ENCODE measurements at places on chromosomes 12 and 14. TPM values are rescaled to one million over a fixed set of nuclear protein-coding genes. Genes with fewer than 3 reads are reported as not detected.
A peak's percentile ranks its signal among the peaks of the same experiment; 100 is the strongest.

- ATAC-seq = no peak
These were observed 169.5 kb downstream of the ANO4 start for GRCh38 chr12:100964028-100964427.

- ATAC-seq = no peak
These were observed 62.6 kb downstream of the FAR2 start for GRCh38 chr12:29211696-29212095.

GRCh38 chr12:56718149-56718548 lies 7.0 kb downstream of the NACA start:
- no peak for ATAC-seq

GRCh38 chr12:128178966-128179365 lies 88.0 kb upstream of the TMEM132C start:
- ATAC-seq = no peak

- ATAC-seq = no peak
These were observed 263.0 kb downstream of the NEDD1 start for GRCh38 chr12:97169889-97170567.

DNA sequence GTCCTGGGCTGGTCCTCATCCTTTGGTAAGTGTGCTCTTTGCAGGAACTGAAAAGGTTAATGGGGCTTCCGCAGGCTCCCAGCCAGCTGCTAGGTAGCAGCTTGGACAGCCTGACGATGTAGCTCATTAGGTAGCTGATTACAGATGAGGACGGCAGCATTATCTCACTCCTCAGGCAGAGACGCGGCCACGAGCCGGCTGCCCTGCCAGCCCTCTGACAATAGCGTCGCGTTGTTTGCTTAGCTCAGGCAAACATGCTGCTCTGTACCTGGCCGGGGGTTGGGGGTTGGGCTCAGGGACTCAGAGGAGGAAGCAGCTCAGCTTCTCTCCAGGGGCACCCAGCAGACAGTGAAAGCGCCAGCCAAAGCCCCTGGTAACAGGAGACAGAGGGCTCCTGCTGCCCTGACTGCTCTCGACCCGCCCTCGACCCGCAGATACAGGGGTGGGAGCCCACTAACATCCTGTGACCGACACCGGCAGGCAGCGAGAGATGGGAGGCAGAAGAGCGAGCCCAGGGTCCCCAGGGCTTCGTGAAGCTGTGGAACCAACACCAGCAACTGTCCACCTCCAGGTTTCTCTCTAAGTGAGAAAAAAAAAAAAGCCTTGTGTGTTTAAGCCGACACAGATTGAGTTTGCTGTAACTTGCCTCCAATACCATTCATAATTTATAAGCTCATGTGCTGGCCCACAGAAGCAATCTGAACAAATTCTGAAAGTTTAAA lies 53.4 kb upstream of the DLK1 start:
- ATAC-seq = no peak

DNA sequence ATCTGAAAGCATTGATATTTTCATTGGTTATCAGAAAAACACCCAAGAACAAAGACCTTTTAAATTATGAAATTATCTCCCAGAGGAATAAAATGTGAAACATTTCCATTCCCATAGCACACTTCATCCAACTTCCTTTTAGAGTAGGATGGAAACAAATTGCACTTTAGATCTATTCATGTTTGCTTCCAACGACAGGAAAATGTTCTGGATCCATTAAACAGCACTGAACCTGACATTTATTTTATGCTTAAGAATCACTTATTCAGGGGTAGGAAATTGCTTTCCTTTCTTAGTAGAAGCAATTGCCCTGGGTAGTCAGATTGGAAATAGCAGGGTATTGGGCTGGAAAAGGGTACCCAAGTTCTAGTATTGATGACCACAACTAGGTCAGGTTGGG lies 28.8 kb upstream of the PTGDR start:
- no peak for ATAC-seq

- no peak for ATAC-seq
These were observed 49.1 kb downstream of the R3HDM2 start for GRCh38 chr12:57381693-57382220.

DNA sequence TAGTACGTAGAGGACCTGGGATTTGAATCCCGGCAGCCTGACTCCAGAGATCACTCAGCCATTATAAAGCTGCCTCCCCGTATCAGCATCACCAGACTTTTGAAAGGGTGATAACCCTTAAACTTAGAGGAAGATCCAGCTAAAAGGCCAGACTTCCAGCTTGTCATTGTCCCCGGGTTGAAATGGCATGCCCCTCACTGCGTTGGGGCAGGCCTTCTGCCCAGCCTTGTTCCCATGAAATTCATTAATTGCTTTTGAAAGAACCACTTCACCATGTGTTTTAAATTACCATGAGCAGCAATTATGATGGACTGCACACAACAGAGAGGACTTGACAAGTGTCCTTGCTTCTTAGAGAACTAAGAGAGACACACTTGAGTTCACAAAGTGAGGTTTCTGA lies 269.6 kb upstream of the CRY1 start:
- ATAC-seq = no peak

DNA sequence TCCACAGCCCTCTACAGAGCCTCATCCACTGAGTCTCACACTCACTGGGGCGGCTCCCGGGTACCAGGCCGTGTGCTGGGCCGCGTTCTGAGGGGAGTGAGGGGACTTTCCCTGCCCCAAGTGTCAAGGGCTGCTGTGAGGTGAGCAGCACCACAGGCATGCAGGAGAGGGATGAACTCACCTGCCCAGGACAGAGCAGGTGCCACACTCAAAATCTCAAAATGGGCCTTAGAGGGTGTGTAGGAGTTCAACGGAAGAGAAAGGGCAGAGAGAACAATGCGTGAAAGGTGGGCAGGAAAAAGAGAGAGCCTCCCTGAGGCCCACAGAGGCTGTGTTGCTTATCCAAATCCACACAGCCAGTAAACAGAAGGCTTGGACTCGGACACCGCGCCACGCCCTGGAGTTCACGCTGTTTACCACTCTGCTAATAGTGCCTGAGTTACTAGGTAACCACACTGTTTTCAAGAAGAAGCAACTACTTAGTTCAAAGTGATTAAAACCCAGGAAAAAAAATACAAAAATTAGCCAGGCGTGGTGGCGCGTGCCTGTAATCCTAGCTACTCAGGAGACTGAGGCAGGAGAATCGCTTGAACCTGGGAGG lies 32.7 kb downstream of the TSPAN11 start:
- ATAC-seq = peak; percentile 82

DNA sequence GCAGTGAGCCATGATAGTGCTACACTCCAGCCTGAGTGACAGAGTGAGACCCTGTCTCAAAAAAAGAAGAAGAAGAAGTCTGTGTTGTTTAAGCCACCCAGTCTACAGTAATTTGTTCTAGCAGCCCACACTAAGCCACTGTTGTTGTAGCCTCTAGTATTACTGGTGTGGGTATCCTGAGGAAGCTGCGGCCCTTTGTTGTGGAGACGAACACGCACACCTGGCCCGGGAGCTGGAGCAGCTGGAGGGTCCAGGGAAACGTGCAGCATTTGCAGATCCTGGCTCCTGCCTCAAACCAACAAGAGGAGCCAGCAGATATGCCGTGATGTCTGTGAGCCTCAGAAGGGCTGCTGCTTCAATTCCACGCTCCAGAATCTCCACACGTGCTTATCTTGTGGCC lies 65.3 kb downstream of the MAP1LC3B2 start:
- ATAC-seq = no peak

DNA sequence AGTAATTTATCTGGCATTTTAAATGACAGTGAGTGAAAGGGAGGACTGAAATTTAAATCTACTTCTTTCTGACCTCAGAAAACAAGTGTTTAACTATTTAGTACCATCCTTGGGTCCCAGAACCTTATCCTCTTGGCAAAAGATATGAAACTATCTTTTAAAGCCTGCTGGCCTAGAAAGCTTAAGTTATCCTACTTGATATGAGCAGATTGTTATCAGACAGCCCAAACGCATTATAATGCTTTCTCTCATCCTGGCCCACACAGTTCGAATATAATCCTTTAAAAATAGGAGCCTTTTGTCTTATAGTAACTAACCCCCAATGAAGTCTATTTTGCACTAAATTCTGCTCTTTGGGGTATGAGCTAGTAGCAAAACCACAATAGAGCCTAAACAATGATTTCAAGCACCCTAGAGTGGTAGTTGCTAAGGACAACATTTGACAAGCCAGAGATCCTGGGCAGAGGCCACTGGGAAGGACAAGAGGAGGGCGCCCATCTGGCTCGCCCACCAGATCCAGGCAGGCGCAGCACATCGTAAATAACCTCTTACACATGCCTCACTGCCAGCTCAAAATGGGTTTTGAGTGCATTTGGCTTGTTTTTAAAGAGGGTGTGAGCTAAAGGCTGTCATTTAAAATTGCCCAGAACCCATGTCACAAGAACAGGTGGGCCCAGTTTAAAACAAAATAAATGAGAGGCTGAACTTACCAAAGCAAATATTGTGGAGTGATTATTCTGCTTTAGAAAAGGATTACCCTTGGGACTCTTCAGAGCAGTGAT lies 37.7 kb upstream of the CRY1 start:
- ATAC-seq = peak; percentile 68

GRCh38 chr14:100888789-100889315 lies 14.7 kb downstream of the RTL1 start:
- no peak for ATAC-seq

DNA sequence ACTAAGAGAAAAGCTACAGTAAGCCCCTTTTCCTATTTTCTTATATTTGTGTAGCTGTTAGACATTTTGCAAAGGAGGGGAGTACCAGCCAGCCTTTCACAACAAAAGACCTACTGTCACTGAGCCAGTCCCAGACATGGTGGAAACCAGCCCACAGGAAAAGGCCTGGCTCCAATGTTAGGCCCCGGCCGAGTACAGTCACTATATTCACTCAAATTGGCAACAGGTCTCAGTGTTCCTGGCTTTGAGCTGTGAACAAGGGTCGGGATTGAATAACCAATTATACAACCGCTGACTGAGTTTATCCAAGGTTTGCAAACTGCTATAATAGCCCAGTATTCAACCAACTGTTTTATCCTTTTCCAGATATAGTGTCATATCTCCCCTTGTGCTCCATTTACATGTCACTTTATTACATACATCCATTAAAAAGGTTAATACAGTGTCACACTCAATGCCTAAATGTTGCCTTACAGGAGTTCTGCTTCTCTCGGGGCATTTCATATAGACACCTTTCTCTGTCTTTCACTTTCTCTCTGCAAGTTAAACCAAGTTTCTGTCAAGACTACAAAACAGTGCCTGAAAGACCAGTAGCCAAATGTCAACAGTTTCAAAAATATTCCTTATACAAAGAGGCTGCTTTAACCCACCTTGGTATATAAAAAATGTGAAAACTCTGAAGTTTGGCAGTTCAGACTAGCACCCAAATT lies 178.1 kb downstream of the SOX5 start:
- ATAC-seq = no peak

DNA sequence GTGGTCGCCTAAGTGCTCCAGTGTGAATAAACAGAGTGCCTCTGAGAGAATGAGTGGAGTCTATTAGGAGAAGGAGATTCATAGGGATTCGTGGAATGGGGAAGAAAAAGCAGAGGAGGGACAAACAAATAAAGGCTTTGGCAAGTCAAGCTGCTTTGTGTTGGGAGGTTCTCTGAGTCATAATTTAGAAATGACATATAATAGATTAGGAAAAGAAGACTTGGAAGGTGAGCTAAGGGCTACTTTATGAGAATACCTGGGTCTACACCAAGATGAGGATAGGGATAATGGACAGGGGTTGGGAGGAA lies 6.4 kb upstream of the NTN4 start:
- no peak for ATAC-seq

DNA sequence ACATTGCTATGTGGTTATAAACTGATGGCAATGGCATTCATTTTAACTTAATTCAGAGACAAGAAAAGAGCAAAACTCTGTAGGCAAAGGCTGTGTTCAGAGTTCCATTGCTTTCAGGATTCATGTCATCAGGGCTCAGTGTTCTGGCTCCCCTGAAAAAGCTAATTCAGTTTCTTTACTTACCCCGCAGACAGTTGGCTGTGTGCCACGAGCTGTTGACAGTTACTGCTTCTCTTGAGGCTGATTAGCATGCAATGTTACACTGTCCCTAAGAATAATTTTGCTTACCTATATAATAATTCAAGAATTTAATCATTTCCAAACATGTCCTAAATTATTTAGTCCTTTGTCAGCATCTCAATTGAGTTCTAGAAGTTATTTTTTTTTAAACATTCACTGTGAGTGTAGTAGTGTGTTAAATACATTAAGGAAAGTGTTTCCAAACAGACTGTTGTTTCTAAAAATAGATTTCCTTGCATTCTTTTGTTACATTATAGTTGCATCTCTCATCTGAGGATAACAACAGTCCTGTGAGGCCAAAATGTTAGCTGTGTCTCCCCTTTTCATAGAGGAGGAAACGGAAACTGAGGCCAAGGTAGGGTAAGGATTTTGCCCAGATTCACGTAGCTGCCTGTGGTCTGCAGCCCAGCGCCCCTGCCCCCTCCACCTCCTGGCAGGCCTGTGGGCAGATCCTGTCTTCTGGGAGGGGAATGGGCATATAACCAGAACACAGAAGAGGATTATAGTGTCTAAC lies 98.6 kb downstream of the PELI2 start:
- ATAC-seq = peak; percentile 62

DNA sequence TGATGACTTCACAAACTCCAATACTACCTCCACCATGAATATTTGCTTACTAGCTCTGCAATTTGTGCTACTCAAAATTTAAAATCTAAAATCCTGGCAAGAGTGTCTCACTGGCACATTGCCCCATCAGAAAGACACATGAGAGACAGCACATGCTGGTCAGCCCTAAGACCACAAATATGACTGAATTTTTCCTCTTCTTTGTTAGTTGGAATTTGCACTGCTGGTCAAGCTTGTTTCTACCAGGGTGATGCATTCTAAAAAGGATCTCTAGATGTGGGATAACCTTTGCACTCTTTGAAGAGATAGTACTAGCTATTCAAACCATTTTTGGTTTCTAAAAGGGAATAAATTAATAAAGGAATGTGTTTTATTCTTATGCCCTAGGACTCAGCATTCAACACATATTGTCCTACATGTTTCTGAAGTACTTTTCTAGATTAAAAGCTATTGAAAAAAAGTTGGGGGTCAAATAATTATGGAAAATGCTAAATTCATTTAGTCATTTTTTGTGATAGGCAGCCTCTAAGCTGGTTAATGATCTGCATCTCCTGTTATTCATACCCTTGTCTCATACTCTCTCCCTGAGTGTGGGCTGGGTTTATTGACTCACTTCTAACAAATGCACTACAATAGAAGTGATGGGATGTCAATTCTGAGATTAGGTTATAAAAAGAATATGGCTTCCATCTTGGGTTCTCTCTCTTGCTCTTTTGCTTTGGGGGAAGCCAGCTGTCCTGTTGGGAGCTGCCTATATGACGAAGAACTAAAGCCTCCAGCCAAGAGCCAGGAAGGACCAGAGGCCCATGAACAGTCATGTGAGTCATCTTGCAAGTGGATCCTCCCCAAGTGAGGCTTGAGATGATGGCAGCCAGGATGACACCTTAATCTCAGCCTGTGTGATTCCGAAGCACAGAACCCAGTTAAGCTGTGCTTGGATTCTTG lies 211.5 kb upstream of the CRY1 start:
- ATAC-seq = no peak

- no peak for ATAC-seq
These were observed 35.6 kb downstream of the APPL2 start for GRCh38 chr12:105200385-105200784.

The C12orf54 gene
- total RNA-seq = not detected

The IFNG-AS1 gene
- total RNA-seq = not detected

The SERPINA1 gene
- total RNA-seq = 1.6 TPM

The PTPRB gene
- 0.43 TPM for total RNA-seq

The RFLNA gene
- total RNA-seq = 4.2 TPM

The APOLD1 gene
- 3.9 TPM for total RNA-seq

The TPPP2 gene
- 1.2 TPM for total RNA-seq

The SLC35F4 gene
- 5.6 TPM for total RNA-seq

The COA8 gene
- total RNA-seq = 61.9 TPM

The KRT83 gene
- not detected for total RNA-seq

Measured in motor neuron (in vitro differentiated cells).